ENCODE measurements at places on chromosomes 12 and 14. TPM values are rescaled to one million over a fixed set of nuclear protein-coding genes. Genes with fewer than 3 reads are reported as not detected.

Gene AKAP6
- 4.8 TPM for polyA plus RNA-seq

Gene SLC6A15
- 2.0 TPM for polyA plus RNA-seq

Gene WSCD2
- polyA plus RNA-seq, result not detected

Gene MFAP5
- polyA plus RNA-seq, result 679 TPM

Gene CHD8
- 21.2 TPM for polyA plus RNA-seq

Gene SERPINA3
- 0.75 TPM for polyA plus RNA-seq

Gene PIWIL1
- not detected for polyA plus RNA-seq

Gene REM2
- polyA plus RNA-seq, result not detected

Gene LRCOL1
- not detected for polyA plus RNA-seq

Gene TMPO
- 29.8 TPM for polyA plus RNA-seq

Gene TXNRD1
- 255 TPM for polyA plus RNA-seq

Gene RSRC2
- 51.7 TPM for polyA plus RNA-seq

Gene EFS
- 4.2 TPM for polyA plus RNA-seq

Gene ABCC9
- polyA plus RNA-seq, result 14.2 TPM

Gene SDR9C7
- polyA plus RNA-seq, result not detected

Gene P2RX7
- polyA plus RNA-seq, result 0.53 TPM

Gene ADAMTS20
- polyA plus RNA-seq, result not detected

Gene RNASE1
- not detected for polyA plus RNA-seq

Gene PMCH
- polyA plus RNA-seq, result 0.75 TPM

Gene TMPRSS12
- polyA plus RNA-seq, result not detected

Gene KRT79
- 0.15 TPM for polyA plus RNA-seq

Gene TSPAN11
- 0.70 TPM for polyA plus RNA-seq

Gene POLE2
- polyA plus RNA-seq, result 5.2 TPM

Gene PDZRN4
- polyA plus RNA-seq, result not detected

Gene NUMB
- 130 TPM for polyA plus RNA-seq

Gene BEST3
- polyA plus RNA-seq, result not detected

Gene CRACR2A
- polyA plus RNA-seq, result 2.5 TPM

Gene GPRC5A
- 85.9 TPM for polyA plus RNA-seq

Gene TBX3
- polyA plus RNA-seq, result 29.2 TPM

Gene TCL1A
- not detected for polyA plus RNA-seq

Gene LAG3
- polyA plus RNA-seq, result not detected

Gene GALNT16
- 0.86 TPM for polyA plus RNA-seq

Gene KIF5A
- 0.15 TPM for polyA plus RNA-seq

Gene GPR84
- not detected for polyA plus RNA-seq

Data from GM23248 (cell line).